ENCODE measurements at places on chromosomes 7 and 10. TPM values are rescaled to one million over a fixed set of nuclear protein-coding genes. Genes with fewer than 3 reads are reported as not detected.
A peak's percentile ranks its signal among the peaks of the same experiment; 100 is the strongest.

GRCh38 chr10:77496941-77497420 is 140.6 kb downstream of the KCNMA1 start:
- no peaks in the 10 kb centered on the region for H3K36me3 ChIP-seq
- H3K27ac ChIP-seq: no peak overlapping the region
- H3K4me3 ChIP-seq: no peak overlapping the region
- DNase-seq: no peak
- peaks cover 9% of the 10 kb centered on the region for H3K27me3 ChIP-seq

GRCh38 chr10:102579328-102579727 is 65.0 kb upstream of the TRIM8 start:
- no peaks in the 10 kb centered on the region for H3K27me3 ChIP-seq
- no peaks in the 10 kb centered on the region for H3K36me3 ChIP-seq
- no peak overlapping the region for H3K4me3 ChIP-seq
- DNase-seq: no peak
- peaks cover 19% of the 10 kb centered on the region for H3K4me1 ChIP-seq
- H3K27ac ChIP-seq: no peak overlapping the region

DNA sequence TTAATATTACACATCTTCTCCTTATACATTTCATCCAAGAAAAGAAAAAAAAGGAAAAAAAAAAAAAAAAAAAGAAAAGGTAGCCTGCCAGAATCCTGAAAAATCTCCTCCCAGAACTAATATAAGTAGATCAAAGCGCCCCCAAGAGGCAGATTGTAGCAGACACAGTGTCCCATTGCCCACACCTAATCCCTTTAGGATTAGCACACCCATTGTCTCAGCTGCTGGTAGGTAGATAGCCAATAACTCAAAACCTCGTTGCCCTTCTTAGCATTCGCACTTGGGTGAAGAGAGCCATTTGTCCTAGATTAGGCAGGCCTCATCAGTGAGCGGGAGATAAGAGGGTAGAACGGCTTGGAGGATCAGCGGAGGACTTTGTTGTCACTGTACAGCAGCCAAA is 100.2 kb upstream of the SORCS1 start:
- H3K36me3 ChIP-seq: no peaks in the 10 kb centered on the region
- no peak for DNase-seq
- H3K4me1 ChIP-seq: no peaks in the 10 kb centered on the region
- H3K4me3 ChIP-seq: no peak overlapping the region
- no peaks in the 10 kb centered on the region for H3K27me3 ChIP-seq
- no peak overlapping the region for H3K27ac ChIP-seq

The PKD2L1 gene
- not detected for total RNA-seq

DNA sequence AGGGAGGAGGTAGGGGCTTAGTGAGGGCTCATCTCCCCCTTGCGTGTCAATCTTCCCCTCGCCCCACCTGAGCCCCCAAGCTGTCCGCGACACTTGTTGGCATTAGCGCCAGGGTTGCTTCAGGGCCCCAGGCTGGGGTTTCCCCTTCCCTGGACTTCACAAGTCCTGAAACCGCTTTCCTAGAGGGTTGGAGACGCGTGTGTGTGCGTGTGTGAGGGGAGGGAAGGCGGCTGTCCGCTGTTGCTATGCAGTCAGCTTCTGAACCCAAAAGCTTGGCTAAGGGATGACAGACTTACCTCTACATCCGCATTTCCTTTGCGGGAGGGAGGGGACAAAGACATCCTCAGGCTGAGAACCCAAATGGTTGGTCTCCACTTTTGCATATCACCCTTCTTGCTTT is 803 bp downstream of the GOLGA7B start:
- H3K36me3 ChIP-seq: no peaks in the 10 kb centered on the region
- H3K27me3 ChIP-seq: peaks cover 3% of the 10 kb centered on the region
- peak overlapping the region; percentile 55 for H3K27ac ChIP-seq
- H3K4me3 ChIP-seq: peak overlapping the region; percentile 79

DNA sequence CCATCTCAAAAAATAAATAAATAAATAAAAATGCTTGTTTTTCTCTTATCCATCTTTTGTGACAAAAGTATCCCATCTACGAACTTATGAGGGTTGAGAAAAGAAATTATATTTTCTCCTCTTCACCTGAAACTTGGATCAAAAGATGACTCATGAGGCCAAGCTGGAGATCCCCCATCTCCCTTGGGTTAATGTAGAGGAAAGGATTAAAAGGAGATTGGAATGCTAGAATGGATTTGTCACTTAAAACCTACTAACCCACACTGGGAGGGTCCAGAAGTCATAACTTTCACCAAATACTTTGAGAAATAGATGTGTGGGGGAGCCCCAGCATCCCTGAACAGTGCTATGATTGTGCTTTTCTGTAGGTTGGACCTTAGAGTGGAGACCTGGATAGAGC is 46.3 kb upstream of the PIK3CG start:
- H3K36me3 ChIP-seq: no peaks in the 10 kb centered on the region
- no peak overlapping the region for H3K27ac ChIP-seq
- no peaks in the 10 kb centered on the region for H3K4me1 ChIP-seq
- no peak for DNase-seq
- H3K4me3 ChIP-seq: no peak overlapping the region
- H3K27me3 ChIP-seq: no peaks in the 10 kb centered on the region

The HYCC1 gene
- 24.8 TPM for total RNA-seq

- no peaks in the 10 kb centered on the region for H3K36me3 ChIP-seq
- H3K27me3 ChIP-seq: no peaks in the 10 kb centered on the region
- H3K4me1 ChIP-seq: no peaks in the 10 kb centered on the region
- no peak overlapping the region for H3K27ac ChIP-seq
- no peak overlapping the region for H3K4me3 ChIP-seq
- DNase-seq: no peak
These were observed 683.1 kb downstream of the NRG3 start for GRCh38 chr10:82558014-82558607.
